ENCODE measurements at places on chromosomes 3 and 15.

GRCh38 chr15:89089316-89090230, 1.3 kb downstream of the ABHD2 start:
- DNase-seq: no peak

- no peak for DNase-seq
Observed at GRCh38 chr3:58899159-58899952, 150.5 kb downstream of the CFAP20DC start.

DNA sequence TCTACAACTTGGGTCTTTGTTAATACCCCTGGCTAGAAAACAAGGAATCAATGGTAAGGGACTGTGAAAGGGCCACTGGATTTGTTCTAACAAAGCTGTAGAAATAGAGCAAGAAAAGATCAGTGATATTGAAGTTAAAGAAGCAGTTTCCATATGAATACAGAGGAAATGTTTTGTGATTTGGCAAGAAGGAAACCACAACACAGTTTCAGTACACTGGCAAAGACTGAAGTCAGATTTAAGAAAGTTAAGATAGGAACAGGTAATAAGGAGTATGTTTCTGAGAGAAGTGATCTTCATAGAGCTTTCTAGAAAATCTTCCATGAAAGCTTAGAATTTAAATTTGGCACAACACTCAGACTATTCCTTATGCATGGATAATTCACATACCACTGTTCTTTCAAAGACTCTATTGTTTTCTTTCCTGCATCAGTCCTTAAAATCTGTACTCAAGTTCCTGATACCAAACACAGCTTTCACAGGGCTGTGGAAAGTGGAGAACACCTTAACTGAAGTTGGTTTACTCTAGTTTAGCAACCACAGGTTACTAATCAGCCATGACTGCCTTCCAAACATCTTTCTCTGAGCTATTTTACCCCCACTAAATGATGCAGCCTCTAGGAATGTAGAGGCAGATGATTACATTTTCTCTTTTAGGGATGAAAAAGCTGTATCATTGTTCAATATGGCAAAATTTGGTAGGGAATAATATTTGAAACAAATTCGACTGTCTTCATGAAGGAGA, 32.4 kb upstream of the ALCAM start:
- no peak for DNase-seq

DNA sequence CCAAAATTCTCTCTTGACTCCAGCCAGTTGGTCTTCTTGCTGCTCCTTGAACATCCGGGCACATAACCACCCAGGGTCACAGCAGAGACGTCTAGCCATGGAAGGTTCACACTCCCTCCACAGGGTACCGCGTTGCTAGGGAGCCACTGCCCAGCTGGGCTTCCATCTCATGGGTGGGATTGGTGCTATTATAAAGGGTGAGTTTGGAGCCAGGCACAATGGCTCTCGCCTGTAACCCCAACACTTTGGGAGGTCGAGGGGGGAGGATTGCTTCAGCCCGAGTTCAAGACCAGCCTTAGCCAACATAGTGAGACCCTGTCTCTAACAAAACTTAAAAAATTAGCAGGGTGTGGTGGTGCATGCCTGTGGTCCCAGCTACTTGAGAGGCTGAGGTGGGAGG, 17.5 kb upstream of the SKOR1 start:
- DNase-seq: no peak

DNA sequence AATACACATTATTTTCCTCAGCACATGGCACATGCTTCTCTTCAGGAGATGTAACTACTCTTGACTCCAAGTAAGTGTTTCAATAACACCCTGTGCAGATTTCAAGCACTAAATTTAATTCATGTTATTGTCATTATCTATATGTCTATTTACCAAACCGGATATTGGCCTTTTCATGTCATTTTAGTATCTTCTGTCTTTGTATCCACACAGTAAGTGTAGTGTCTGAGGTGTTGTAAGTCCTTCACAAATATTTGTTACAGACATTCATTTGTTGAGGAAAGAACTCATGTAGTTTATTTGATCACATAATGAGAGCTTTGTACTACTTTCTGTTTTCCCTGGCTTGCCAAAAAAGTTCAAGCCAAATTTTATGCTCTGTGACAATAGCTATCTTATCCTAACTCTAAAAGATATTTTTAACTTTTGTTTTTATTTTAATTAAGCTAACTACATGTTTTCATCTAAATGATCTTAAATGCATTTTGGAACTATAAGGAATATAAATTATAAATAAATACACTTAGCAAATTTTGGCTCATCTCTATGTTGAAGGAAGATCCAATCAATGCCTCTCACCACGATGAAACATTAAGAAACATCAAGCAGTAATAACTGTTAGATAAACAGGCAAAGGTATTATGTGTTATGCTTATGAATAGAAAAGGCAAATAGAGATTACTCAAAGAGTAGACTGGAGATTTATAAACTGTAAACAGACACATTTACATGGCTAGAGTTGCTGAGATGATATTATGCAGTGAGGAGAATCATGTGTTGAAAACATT, 48.3 kb downstream of the SPTSSB start:
- no peak for DNase-seq

GRCh38 chr3:43391621-43392020, 105.3 kb downstream of the SNRK start:
- DNase-seq: no peak
